Psoas muscle (tissue), 8 donors: ENCODE measurements at places on chromosomes 6 and 20. TPM values are rescaled to one million over a fixed set of nuclear protein-coding genes. Genes with fewer than 3 reads are reported as not detected.
A peak's percentile ranks its signal among the peaks of the same experiment; 100 is the strongest.

- DNase-seq, result no peak
These were observed 50.1 kb upstream of the SMIM29 start for GRCh38 chr6:34298941-34299340.

Gene SLC35D3
- not detected for polyA plus RNA-seq

GRCh38 chr6:130274007-130274406, 51.3 kb upstream of the SAMD3 start:
- DNase-seq, result no peak

DNA sequence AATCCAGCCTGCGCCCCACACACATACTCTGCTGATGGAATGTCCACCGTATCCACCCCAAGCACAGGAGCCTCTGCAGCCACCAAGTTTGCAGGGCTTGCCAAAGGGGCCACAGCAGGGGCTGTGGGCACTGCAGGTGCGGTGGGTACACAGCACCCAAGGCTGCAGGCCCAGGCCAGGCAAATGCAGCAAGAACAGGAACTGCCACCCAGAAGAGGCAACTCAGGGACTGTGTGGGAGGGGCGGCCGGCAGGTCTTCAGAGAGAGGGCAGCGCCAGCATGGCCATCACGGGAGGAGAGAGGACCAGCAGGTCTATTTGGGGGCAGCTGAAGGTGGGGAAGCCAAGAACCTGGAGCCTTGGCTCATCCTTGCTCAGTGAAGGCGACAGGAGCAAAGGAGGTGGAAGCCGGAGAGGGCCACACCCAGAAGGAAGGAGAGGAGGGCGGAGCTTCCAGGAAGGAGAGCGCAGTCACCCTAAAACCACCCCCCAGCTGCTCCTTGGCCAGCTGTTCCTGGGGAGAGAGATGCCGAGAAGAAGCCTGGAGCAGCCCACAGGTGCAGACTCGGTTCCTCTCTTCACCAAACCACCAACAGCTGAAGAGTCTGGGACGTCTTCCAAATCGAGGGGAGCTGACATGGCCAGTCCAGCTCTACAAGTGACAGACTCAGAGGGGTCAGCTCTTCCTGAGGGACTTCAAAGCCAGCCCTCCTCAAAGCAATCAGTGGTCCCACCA, 265.1 kb upstream of the CDYL start:
- no peak for DNase-seq

DNA sequence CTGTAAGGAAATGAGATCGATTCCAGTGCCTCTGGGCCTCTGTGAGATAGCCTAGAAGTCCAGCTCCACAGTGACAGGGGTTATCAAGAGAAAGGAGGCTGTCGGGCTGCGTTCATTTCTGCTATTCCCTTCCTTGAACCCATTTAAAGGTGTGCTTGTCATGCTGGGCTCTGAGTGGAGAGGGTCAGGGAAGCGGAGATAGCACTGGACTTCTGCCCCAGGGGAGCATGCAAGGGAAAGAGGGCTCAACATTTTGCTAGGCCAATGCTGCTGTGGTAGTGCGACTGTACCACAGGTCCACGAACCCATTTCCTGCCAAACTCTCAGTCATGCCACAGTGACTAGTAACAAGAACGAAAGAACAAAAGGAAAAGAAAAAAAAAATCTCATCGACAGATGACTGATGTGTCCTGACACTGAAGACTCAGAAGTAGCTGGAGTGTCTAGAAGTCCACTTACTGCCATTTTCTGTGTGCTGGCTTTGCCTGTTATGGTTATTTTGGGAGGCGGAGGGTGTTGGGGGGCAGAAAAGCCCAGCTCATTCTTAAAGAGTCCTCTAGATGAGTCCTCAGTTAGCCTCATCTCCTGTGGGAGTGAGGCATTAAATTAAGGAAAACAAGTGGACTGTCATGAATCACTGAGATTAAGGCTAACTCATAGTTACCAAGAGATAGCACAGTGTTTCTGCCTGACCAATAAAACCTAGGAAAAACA, 8.1 kb downstream of the NEDD9 start:
- DNase-seq, result no peak

DNA sequence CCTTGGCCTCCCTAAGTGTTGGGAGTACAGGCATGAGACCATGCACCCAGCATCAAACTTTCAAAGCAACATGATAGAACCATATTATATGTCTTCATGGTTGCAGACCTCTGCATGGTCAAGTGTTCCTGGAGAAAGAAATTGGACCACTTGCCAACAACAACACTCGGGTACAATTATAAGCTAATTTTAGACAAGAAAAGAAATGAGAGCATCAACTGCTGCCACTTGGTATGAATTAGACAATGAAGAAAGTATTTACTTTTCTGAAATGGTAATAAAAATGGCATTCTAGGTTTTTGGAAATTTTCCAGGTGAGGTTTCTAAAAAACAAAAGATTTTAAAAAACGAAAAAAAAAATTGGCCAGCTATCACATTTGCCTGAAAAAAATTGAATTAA, 7.7 kb upstream of the PM20D2 start:
- DNase-seq, result no peak

DNA sequence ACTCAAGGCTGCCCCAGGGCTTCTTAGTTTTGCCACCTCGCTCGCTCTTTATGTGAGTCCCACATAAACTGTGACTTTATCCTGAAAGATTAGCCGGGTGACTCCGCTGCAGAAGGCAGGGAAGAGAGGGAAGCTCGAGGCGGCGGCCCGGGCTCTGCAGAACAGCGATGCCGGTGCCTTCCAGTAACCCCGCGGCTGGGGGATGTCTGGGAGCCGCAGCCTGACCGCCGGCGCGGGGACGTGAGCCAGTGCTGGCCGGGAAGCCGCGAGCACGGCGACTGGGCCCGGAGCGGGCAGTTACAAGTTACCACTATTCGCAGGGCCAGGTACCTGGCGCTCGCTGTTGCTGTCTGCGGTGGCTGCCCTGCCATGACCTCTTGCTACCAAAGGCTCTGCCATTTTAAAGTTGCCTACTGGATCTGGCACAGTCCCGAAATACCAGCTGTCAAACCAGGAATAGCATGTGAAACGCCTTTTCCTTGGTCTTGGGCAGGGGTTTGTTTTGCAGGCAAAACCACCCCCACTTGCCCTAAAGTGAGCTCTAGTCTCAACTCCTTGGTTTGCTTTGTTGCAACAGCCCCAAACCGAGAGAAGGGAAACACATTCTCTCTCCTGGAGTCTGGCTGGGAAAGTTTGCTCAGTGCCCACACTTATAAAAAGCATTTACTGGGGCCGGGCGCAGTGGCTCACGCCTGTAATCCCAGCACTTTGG, 124.0 kb upstream of the SLC2A12 start:
- peak; percentile 74 for DNase-seq

Gene C6orf58
- polyA plus RNA-seq, result not detected

DNA sequence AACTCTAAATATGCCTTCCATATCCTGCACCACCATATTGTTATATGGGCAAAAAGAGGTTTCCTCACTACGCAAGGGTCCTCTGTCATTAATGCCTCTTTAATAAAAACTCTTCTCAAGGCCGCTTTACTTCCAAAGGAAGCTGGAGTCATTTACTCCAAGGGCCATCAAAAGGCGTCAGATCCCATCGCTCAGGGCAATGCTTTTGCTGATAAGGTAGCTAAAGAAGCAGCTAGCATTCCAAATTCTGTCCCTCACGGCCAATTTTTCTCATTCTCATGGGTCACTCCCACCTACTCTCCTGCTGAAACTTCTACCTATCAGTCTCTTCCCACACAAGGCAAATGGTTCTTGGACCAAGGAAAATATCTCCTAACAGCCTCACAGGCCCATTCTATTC, 30.3 kb upstream of the ZBTB22 start:
- no peak for DNase-seq

Gene DHX16
- 32.1 TPM for polyA plus RNA-seq

DNA sequence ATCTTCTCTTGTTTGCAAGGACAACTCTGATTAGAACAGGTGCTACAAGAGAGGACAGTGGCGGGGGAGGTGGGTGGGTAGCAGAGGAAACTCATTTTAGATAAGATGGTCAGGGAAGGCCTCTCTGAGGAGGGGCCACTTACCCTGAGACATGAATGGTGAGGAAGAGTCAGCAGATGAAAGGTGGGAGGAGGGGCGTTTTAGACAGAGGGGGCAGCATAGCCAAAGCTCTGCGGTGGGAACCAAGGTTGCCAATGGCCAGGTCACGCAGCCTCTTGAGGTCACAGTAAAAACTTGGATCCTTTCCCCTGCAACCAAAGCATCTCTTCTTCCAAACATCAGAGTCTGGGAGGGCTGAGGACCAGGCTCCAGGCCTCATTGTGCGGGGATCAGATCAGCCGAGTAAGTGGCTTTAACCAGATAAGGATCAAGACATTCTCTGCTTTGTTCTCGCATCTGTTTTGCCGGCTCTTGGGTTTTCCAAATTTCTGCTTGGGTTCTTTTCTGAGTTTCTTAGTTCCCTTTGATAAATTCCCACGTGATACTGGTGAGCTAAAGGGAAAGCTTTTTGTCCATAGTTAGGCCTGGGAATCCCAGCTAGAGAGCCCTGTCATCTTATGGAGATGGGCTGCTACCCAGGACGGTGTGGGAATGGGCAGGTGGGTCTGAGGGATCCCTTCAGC, 5.5 kb upstream of the CD40 start:
- DNase-seq, result no peak

GRCh38 chr6:125544819-125545218, 204.6 kb upstream of the HEY2 start:
- DNase-seq, result no peak

DNA sequence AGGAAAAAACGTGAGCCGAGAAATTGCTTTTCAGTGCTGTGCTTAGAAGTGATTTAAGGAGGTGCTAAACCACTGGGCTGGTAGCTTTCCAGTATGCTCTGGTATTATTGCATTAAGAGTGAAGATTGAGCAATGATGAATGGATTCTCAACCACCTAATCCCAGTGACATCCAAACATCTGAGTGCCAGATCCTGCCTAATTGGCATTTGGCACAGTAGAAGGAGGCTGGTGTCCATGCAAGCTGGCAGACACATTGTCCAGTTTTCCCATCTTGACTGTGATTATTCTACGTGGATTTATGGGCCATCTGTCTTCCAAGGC, 398.0 kb upstream of the PLCB4 start:
- no peak for DNase-seq

DNA sequence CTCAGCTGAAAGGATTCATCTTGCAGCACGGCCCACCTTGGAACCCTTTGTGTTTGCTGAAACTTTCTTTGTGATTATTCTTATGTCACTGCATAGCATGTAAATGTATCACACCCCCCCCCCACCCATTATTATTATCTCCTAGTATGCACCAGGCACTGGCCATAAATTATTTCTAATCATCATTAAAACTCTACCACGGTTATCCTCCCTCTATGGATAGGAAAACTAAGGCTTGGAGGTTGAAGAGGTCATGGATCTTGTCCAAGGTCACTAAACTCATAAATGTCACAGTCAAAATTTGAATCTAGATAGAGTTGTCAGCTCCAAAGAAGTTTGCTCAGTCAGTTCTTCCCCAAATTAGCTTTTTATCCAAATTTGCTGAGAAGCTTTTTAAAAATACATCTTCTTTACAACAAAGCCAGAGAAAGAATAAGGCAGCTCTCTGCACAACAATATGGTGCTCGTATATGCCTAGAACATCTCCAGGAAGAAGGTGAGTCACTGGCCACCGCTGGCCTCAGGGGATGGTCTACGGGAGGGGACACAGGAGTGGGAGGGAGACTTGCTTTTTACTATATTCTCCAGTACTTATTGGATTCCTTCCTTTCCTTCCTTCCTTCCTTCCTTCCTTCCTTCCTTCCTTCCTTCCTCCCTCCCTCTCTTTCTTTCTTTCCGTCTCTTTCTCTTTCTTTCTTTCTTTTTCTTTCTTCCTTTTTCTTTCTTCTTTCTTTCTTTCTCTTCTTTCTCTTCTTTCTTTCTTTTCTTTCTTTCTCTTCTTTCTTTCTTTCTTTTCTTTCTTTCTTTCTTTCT, 134.5 kb downstream of the VEGFA start:
- no peak for DNase-seq

- peak; percentile 60 for DNase-seq
These were observed 1.7 kb downstream of the SDCBP2 start for GRCh38 chr20:1327241-1327653.

DNA sequence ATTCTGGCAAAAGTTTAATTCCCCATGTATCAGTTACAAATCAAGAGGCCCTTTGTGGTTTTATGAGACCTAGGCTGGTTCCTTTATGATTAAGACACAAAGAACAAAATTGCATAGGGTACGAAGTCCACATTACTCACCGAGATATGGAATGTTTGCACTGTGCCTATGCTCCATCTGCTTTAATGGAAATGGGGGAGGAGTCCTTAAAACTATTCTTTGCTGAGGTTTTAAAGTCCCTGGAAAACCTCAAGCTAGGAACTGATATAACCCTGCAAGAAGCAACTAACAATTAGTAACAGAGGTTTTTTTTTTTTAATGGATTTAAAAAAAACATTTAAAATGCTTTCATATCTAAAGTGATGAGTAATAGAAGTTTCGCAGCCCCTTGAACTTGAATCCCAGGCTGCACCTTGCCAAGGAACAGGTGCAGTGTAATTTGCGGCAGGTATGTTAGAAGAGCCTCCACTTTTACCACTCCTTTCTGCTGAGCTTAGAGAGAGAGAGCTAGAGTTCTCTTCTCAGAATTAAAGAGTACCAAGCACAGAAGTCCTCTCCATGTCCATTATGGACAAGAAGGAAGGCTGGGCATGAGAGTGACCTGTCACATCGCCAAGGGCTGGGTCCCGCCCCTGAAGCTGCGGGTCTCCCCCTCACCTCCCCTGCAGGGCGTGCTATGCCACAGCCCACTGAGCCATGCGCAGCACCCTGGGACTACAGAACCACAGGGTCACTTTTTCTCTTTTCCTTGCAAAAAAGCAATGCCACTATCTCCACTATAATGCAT, 2.3 kb downstream of the SERPINB1 start:
- DNase-seq, result no peak

DNA sequence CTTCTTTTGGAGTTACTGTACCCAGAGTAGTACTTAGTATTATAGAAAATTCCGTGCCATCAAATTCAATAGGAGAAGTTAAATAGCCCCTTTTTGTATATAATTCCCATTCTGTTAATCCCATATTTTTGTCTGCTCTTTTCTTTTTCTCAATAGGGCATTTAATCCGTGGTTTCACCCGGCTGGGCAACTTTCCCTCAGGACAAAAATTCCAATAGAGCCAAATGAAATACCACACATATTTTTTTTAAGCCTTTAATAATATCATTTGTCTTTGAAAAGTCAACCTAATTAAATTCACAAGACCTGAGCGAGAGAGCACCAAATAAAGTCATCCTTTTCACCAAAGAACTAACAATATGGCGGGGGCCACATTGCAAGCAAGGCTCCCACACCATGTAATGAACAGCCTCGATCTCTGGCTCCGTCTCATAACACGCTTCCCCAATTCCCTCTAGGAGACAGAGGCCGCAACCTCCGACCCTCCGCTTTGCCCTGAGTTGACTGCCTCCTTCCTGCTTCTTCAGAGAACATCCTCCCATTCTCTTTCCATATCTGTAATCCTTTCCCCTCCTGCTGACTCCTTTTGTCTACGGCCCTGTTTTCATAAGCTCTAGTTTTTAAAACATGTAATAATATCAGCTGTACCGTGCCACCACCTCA, 13.6 kb downstream of the NHSL1 start:
- no peak for DNase-seq

Gene TTK
- polyA plus RNA-seq, result 0.10 TPM

- no peak for DNase-seq
These were observed 61.3 kb upstream of the FERMT1 start for GRCh38 chr20:6184086-6184485.

Gene COL12A1
- polyA plus RNA-seq, result 4.6 TPM

- no peak for DNase-seq
These were observed at the start of gene TP53TG5 for GRCh38 chr20:45378191-45378590. TSS of gene TP53TG5 (minus strand) at chr20:45378325. CDS start at chr20:45378236, 89 bp downstream.

GRCh38 chr20:2289475-2289874, 6.3 kb upstream of the TGM3 start:
- no peak for DNase-seq

- DNase-seq, result no peak
These were observed 272.1 kb upstream of the EYS start for GRCh38 chr6:65979120-65979519.

Gene KIFC1
- polyA plus RNA-seq, result 0.15 TPM
